ENCODE measurements at places on chromosomes 5 and 9. TPM values are rescaled to one million over a fixed set of nuclear protein-coding genes. Genes with fewer than 3 reads are reported as not detected.
A peak's percentile ranks its signal among the peaks of the same experiment; 100 is the strongest.

GRCh38 chr5:77640589-77641396, 2.3 kb upstream of the OTP start:
- H3K4me1 ChIP-seq = peaks cover 4% of the 10 kb centered on the region
- no peak overlapping the region for H3K27ac ChIP-seq
- H3K4me3 ChIP-seq = no peak overlapping the region
- H3K36me3 ChIP-seq = no peaks in the 10 kb centered on the region

DNA sequence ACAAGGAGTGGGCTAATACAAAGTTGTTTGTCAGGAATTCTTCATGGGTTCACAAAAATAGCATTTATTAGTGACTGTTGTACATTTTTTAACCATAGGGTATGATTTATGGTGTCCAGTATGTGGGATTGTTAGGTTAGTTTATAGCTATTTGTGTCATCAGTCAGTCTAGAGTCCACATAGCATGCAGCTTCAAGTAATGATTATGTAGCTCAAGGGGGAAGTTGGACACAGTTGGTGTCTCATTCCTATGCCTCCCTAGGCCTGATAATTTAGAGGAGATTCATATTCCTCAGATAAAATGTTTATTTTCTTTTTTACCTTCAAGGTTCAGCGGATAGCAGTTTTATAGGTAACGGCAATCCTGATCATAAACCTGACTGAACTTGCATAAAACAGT, 153.8 kb downstream of the OXCT1 start:
- H3K27ac ChIP-seq = no peak overlapping the region
- H3K36me3 ChIP-seq = no peaks in the 10 kb centered on the region
- H3K27me3 ChIP-seq = no peaks in the 10 kb centered on the region

Gene ANKRD20A1
- 8.4 TPM for total RNA-seq

DNA sequence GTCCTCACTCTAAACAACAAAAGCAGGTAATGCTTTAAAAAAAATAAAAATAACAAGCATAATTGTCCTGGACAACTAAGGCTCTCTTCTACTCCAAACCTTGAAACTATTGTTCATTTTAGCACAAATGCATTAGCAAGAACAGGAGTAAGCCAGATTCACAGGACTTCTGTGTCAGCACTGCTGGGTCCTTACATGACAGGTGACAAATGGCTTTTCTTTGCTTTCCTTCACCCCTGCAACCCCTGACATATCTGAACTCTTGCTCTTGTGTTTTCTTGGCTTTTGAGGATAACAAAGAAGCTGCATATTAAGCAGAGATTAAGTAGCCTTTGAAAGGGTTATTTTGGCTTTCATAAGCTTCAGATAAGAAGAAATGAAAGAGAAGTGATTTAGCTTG, 71.1 kb downstream of the ZNF474 start:
- no peaks in the 10 kb centered on the region for H3K4me1 ChIP-seq
- no peak overlapping the region for H3K27ac ChIP-seq

Gene OBP2B
- total RNA-seq = not detected

GRCh38 chr9:5879419-5880181, 11.1 kb upstream of the MLANA start:
- no peaks in the 10 kb centered on the region for H3K4me1 ChIP-seq
- H3K4me3 ChIP-seq = no peak overlapping the region
- H3K27me3 ChIP-seq = no peaks in the 10 kb centered on the region
- H3K36me3 ChIP-seq = no peaks in the 10 kb centered on the region
- no peak overlapping the region for H3K27ac ChIP-seq
- DNase-seq = no peak

Gene AQP7
- 0.77 TPM for total RNA-seq

DNA sequence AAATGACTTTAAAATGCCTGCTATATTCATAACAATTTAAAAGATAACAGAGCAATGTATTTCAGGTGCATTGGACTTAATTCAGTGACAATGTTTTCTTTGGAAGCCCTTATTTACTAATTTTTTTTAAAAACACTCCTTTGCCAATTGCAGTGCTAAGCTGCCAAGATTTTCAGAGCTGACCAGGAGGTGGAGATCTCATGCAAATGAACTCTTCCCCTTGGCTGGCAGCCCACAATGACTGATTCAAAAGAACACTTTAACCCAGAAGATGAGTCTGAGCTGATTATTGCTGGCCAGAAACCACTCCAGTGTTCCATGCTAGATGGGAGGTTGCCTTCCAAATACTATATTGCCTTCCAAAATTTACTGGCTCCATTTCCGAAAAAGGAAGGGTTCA, 128.3 kb upstream of the CCNH start:
- no peaks in the 10 kb centered on the region for H3K4me1 ChIP-seq
- no peak overlapping the region for H3K4me3 ChIP-seq
- no peak overlapping the region for H3K27ac ChIP-seq
- no peak for DNase-seq
- H3K27me3 ChIP-seq = no peaks in the 10 kb centered on the region

Gene LCN10
- 14.8 TPM for total RNA-seq

Gene KLF4
- total RNA-seq = 117 TPM

Gene FAM169A
- 16.8 TPM for total RNA-seq

DNA sequence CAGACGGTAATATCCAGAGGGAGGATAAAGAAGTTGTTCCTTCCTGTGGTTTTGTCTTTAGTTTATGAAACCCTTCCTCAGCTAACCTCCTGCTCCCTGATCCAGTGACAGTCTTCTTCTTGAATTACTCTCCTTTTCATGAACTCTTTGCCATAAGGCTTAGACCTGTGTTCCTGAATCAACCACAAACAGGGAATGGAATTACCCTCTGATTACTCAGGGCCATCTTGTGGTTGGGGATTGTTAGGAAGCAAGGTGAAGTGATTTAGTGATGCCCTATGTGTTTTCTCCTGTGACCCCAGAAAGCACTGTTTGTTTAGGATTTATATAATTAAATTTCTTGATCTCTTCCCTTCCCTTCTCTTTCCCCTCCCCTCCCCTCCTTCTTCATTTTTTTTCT, 409.1 kb downstream of the TAF11L14 start:
- no peaks in the 10 kb centered on the region for H3K4me1 ChIP-seq
- H3K27ac ChIP-seq = no peak overlapping the region
- no peak overlapping the region for H3K4me3 ChIP-seq
- H3K27me3 ChIP-seq = no peaks in the 10 kb centered on the region

DNA sequence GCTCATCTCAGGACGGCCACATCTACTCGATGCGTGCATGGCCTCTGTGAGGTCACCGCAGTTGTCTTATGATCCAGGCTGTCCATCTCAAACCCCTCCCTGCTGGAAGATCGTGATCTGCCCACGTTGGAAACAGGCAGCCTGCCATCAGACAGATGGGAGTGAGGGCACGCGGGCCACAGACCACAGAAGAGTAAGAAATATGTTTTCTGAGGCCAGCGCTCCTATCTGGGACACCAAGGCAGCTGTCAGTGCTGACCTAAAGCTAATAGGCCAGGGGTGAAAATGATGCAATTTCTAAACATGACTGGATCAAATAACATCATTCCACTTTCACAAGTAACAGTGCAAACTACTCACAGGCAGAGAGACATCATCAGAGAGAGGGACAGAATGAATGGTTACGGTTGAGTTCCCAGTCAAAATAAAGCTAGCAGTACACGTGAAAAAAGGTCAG, 57.1 kb upstream of the CER1 start:
- no peaks in the 10 kb centered on the region for H3K36me3 ChIP-seq
- H3K4me1 ChIP-seq = no peaks in the 10 kb centered on the region
- DNase-seq = no peak
- no peak overlapping the region for H3K4me3 ChIP-seq

Gene FREM1
- 0.60 TPM for total RNA-seq

DNA sequence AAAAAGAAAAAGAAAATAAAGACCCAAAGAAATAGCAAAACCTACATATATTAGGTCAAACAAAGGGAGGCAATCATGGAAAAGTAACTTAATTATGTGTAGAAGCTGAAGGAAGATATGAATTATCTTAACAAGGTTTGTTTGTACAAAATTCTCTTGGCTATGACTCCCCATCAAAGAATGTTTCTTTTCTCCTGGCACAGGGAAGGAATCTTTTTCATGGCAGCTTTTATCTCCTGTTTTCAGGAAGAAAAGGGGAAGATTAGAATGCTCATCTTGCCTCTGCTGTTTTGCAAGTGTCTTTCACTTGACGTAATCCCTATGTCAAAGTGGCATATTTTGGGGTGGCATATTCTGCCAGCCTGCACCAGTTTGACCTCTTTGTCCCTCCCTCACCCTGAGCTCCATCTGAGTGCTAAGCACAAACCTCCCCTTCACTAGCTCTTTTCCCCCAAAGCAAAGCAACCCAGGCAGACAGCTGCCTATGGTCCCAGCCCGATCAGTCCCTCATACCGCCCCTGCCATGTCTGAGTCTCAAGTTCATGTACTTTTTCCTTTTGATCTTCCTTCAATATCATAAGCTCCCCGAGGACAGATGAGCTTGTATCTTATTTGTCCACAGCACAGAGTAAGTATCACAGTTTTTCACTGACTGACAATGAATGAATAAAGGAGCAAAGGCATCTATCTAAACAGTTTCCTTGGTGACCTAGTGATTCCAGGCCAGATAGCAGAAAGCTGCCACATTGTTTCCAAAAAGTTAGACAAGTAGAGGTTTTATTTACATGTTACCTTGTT, 242.8 kb upstream of the ANKRD55 start:
- H3K27me3 ChIP-seq = no peaks in the 10 kb centered on the region
- no peak overlapping the region for H3K27ac ChIP-seq
- no peaks in the 10 kb centered on the region for H3K36me3 ChIP-seq

DNA sequence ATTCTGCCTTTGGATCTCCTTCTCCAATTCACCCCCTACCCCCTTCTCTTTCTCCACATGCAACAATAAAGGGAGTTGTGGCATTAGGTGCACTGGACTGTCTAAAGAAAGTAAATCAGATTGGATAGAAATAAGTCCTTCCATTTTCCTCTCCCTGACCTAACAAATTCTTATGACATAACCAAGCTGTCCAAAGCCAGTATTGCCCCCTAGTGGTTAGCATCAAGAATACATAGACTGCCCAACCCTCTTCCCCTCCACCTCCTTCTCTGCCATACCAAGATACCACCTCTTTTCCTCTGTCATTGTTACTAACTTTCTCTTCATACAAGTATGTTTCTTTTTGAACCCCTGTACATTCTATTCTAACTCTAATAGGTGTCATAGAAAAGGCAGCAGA, 45.7 kb downstream of the PPARGC1B start:
- no peaks in the 10 kb centered on the region for H3K27me3 ChIP-seq
- H3K27ac ChIP-seq = no peak overlapping the region
- H3K4me3 ChIP-seq = no peak overlapping the region
- DNase-seq = no peak
- H3K4me1 ChIP-seq = peaks cover 33% of the 10 kb centered on the region
- peaks cover 10% of the 10 kb centered on the region for H3K36me3 ChIP-seq

- DNase-seq = no peak
- no peaks in the 10 kb centered on the region for H3K4me1 ChIP-seq
These were observed 568.5 kb downstream of the RAB3C start for GRCh38 chr5:59151162-59151889.

DNA sequence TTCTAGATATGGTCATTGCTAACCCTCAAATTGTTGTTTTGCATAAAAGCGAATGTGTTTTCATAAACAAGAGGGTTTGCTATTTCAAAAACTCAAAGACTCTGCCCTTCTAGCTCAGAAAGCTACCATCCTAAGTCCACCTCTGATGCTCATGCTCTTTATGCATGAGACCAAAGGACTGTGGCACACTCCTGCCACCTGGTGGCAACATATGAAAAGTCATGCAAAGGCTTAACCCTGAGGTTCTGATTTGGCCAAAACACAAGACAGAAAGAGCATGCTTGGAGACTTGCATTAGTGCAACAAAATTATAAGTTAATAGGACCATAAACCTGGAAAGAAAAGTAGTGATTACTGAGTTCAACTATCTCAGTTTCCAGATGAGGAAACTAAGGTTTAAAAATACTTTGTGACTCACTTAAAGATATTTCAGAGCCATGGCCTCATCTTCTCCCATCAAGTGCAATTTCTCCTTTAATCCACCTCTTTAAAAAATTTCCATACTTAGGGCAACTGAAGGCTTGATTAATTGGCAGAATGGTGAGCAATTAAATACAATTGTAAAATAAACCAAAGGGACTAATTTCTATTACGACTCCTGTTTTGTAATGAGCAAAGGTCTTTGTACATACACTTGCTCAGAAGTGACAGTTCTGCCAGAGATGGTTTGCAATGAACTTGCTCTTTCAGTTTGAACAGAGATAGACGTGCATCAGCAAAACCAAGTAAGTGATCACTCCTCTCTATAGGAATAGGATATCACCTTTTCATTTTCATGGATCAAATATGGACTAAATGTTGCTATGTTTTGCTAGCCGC, 110.7 kb upstream of the RAD23B start:
- no peaks in the 10 kb centered on the region for H3K36me3 ChIP-seq
- H3K4me3 ChIP-seq = no peak overlapping the region
- H3K4me1 ChIP-seq = no peaks in the 10 kb centered on the region
- H3K27me3 ChIP-seq = no peaks in the 10 kb centered on the region
- peak; percentile 78 for DNase-seq
- H3K27ac ChIP-seq = no peak overlapping the region

DNA sequence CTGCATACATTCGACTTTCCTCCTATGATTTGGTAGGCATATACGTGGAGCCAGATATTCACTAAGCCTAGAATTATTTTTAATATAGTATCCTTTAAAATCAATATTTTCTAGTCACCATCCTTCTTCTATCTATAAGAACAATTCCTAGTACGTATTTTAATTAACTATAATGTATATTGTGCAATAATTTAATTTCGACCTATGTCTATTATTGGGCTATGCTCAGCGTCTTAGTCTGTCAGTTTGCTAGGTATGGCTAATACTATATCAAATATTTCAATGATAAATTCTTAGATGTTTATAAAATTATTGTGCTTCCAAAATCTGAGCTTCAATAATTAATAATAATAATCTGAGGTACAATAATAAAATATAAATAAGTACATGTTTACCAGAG, 705.3 kb downstream of the PRELID2 start:
- H3K4me3 ChIP-seq = no peak overlapping the region
- DNase-seq = no peak
- no peaks in the 10 kb centered on the region for H3K36me3 ChIP-seq
- no peak overlapping the region for H3K27ac ChIP-seq
- no peaks in the 10 kb centered on the region for H3K4me1 ChIP-seq
- no peaks in the 10 kb centered on the region for H3K27me3 ChIP-seq

Gene TMEM171
- 30.5 TPM for total RNA-seq

GRCh38 chr5:165630261-165630778, 2124.9 kb downstream of the MAT2B start:
- no peak overlapping the region for H3K27ac ChIP-seq
- H3K4me1 ChIP-seq = no peaks in the 10 kb centered on the region
- H3K36me3 ChIP-seq = no peaks in the 10 kb centered on the region
- no peak for DNase-seq
- H3K27me3 ChIP-seq = no peaks in the 10 kb centered on the region

GRCh38 chr9:71685394-71685793, 82.9 kb downstream of the CEMIP2 start:
- DNase-seq = no peak
- peak overlapping the region; percentile 41 for H3K27ac ChIP-seq
- H3K36me3 ChIP-seq = peaks cover 84% of the 10 kb centered on the region
- H3K27me3 ChIP-seq = no peaks in the 10 kb centered on the region
- no peak overlapping the region for H3K4me3 ChIP-seq
- H3K4me1 ChIP-seq = peaks cover 25% of the 10 kb centered on the region

DNA sequence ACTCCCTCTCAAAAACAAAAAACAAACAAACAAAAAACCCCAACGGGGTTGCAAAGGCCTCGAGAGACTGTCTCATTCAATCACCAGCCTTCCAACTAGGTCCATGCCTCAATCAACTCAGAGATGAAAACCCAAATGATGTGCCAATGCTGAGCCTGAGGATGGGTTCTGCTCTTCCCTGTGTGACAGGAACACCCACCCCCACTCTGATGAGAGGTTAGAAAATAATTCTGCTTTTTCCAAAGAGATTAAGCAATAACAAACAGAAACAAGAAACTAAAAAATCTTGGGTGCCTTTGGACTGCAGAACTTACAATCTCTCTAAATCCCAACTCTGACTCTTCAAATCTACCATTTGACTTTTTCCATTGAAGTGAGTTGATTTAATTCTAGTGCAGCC, 25.5 kb upstream of the FBP1 start:
- H3K4me3 ChIP-seq = no peak overlapping the region
- peaks cover 7% of the 10 kb centered on the region for H3K4me1 ChIP-seq
- H3K27ac ChIP-seq = no peak overlapping the region
- DNase-seq = no peak

Gene MAP1B
- 17.3 TPM for total RNA-seq
